ENCODE measurements at places on chromosomes 2 and 18. TPM values are rescaled to one million over a fixed set of nuclear protein-coding genes. Genes with fewer than 3 reads are reported as not detected.
A peak's percentile ranks its signal among the peaks of the same experiment; 100 is the strongest.

- no peak overlapping the region for H3K4me3 ChIP-seq
- no peaks in the 10 kb centered on the region for H3K4me1 ChIP-seq
- no peaks in the 10 kb centered on the region for H3K27me3 ChIP-seq
- H3K27ac ChIP-seq = no peak overlapping the region
- H3K36me3 ChIP-seq = no peaks in the 10 kb centered on the region
Observed at GRCh38 chr18:50662775-50663383, 103.0 kb downstream of the MAPK4 start.

DNA sequence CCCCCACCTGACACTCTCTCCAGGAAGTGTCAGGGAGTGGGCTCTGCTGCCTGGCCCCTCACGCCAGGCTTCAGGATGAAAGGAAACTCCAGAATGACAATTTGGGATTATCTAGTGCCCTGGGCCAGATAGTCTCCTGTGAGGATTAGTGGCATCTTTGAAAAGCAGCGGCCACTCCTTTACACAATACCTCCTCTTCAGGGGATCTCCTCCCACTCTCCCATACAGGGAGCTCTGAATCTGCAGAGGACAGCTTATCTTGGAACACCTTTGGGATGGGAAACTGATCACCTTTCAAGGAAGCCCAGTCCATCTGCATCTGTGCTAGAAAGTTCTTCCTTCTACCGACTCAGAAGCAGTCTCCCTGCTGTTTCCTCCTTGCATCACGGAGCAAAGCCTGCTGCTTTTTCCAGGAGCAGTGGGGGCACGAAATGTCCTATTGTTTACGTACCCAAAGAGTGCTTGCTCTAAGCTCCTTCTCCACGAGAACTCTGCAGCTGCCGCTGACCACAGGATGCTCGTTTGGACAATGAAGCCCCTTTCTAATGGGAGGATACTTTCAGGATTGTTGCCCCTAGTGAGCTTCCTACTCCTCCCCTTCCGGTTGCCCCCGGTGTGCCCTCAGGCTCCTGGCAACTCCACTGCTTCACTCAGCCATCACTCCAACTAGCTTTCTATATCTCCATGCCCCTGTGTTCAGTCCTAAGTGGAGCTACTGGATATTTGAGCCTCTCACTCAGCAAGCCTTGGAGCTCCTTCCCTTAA, 31.5 kb downstream of the SIX3 start:
- H3K27ac ChIP-seq = no peak overlapping the region
- H3K27me3 ChIP-seq = no peaks in the 10 kb centered on the region

DNA sequence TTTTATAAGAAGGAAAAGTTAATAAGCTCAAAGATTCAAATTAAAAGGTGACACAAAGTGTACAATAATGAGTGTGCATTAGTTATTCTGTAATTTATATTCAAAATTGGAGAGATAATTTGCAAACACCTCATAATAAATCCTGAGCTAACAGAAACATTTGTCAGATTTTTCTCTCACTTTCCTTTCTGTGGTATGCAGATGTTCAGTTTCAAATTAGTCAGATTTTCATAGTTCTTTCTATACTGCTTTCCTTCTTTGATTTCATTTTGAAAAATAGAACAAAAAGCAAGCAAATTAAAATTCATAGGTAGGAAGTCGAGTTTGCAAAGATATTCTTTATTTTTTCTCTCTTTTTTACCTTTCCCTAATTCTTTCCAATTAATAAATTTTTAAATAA, 1420.1 kb upstream of the NXPH2 start:
- H3K27me3 ChIP-seq = no peaks in the 10 kb centered on the region
- no peak overlapping the region for H3K27ac ChIP-seq
- no peaks in the 10 kb centered on the region for H3K4me1 ChIP-seq
- no peaks in the 10 kb centered on the region for H3K36me3 ChIP-seq
- no peak overlapping the region for H3K4me3 ChIP-seq

DNA sequence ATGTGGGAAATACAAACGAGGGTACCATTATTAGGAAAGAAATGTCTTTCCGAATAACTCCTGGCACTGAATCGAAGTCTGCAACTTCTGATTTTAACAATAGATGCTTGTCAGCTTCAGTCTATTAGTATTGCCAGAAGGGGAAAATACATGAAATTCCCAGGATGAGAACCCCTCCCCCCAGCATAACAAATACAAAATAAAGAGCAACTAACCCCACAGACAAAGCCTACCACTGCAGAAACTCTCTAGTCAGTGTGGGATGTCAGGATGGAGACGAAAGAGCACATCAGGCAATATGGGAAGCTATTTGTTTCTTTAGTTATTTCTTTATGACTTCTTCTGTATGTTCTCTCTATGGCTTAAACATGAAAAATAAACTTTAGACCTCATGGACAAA, 365.0 kb upstream of the CDH2 start:
- no peaks in the 10 kb centered on the region for H3K36me3 ChIP-seq
- DNase-seq = peak; percentile 8
- no peaks in the 10 kb centered on the region for H3K27me3 ChIP-seq
- peak overlapping the region; percentile 65 for H3K27ac ChIP-seq
- H3K4me3 ChIP-seq = peak overlapping the region; percentile 22
- H3K4me1 ChIP-seq = peaks cover 10% of the 10 kb centered on the region

Gene SFTPB
- not detected for polyA plus RNA-seq

Gene CD8B
- polyA plus RNA-seq = not detected

DNA sequence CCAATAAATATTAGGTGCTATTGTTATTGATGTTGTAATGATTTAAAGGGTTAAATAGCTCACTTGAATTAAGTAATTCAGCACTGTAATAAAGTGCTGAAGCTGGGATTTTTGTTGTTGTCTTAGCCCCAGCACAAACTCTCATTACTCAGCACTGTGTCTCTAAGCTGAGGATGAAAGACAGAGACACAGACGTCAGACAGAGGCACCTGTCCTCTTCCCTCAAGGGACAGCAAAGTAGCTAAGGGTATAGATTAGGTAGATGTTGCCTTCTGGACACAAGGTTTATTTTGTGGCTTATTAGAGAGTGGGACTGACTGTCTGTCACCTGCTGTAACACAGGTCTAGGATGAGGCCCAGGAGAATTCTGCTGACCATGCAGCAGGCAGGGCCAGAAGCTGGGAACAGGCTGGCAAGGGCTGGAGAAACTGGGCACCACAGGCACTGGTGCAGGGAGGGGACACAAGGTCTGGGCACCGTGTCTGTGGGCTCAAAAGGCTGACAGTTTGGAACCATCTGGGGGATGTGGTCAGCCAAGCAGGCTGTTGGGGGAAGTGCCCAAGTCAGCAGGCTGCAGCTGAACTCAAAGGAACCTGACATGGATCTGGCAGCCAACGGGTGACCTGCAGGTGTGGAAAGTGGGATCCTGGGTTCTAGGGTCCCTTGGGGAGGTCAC, 20.0 kb upstream of the PTPN4 start:
- no peak overlapping the region for H3K27ac ChIP-seq
- DNase-seq = no peak
- no peak overlapping the region for H3K4me3 ChIP-seq
- peaks cover 4% of the 10 kb centered on the region for H3K4me1 ChIP-seq

DNA sequence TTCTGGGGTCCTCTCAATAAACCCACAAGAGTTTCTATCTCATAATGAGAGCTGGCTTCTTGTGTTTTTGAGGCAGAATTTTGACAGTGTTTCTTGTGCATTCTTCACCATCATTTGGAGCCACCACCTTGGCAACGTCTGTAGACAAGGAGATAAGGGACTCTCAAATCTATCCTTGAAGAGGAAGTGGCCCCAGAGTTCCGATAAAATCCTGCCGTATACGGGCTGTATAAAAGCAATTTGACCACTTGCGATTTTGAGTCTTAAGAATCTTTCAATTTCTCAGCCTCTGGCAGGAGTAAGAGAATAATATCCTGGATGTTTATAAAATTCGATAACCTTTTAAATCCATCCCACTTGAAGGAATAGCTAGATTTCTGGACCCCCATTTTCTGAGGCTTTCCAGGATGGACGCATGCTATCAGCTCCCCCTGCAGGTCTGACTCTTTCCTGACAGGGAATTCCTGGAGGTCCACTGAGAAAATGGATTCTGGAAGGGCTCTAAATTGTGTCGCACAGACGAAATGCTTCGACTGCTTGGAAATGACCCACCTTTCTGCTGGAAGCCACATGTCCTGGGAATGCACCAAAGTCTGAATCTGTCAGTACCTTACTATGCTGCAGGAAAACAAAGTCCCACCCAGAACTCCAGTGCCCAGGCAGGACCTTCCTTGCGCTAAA, 54.1 kb downstream of the E2F6 start:
- H3K27ac ChIP-seq = no peak overlapping the region
- peak; percentile 85 for DNase-seq
- H3K4me1 ChIP-seq = peaks cover 9% of the 10 kb centered on the region

DNA sequence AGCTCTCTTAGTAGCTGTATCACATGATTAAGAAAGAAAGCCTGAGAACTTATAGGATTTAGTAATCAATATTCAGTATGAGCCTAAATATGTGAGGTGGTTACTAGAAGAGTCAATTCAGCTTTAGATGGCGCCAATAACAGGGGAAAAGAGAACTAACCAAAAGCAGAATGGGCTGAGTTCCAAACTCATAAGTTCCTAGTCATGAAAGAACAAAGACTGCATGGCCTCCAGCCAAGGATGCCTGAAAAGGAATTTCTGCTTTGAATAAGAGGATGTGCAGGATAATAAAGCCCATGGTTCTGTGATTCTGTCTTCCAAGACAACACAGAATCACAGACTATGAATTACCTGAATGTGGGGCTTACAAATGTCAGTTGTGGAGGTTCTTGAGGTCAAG, 196.5 kb downstream of the SATB2 start:
- DNase-seq = no peak
- H3K4me1 ChIP-seq = no peaks in the 10 kb centered on the region
- no peak overlapping the region for H3K4me3 ChIP-seq
- no peaks in the 10 kb centered on the region for H3K27me3 ChIP-seq
- H3K27ac ChIP-seq = no peak overlapping the region

Gene ADAM23
- polyA plus RNA-seq = 3.6 TPM

GRCh38 chr2:151347906-151348305, 9.5 kb upstream of the TNFAIP6 start:
- H3K4me3 ChIP-seq = no peak overlapping the region
- no peak overlapping the region for H3K27ac ChIP-seq
- DNase-seq = no peak
- no peaks in the 10 kb centered on the region for H3K4me1 ChIP-seq

- no peaks in the 10 kb centered on the region for H3K27me3 ChIP-seq
- H3K36me3 ChIP-seq = no peaks in the 10 kb centered on the region
- H3K4me3 ChIP-seq = no peak overlapping the region
- peak overlapping the region; percentile 95 for H3K27ac ChIP-seq
Observed at GRCh38 chr18:48827291-48828193, 123.2 kb downstream of the SMAD7 start.

DNA sequence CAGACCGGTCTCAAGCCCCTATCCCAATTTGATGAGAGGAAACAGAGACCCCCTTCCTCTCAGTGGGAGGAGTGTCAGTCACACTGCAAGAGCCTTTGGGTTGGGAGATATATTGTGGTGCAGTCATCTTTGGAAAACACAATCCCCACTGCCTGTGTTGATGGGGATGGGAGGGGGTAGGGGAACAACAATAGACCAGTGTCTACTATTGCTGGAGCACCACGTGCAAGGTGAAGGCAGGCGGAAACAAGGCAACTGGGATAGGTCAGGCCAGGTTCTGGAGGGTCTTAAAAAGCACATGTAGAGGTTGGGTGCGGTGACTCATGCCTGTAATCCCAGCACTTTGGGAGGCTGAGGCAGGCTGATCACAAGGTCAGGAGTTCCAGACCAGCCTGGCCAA, 127.9 kb downstream of the ZFP36L2 start:
- no peaks in the 10 kb centered on the region for H3K27me3 ChIP-seq
- no peak overlapping the region for H3K27ac ChIP-seq
- no peaks in the 10 kb centered on the region for H3K36me3 ChIP-seq
- H3K4me3 ChIP-seq = no peak overlapping the region
- DNase-seq = no peak
- H3K4me1 ChIP-seq = no peaks in the 10 kb centered on the region

All from SK-N-SH (cell line).